Breast epithelium (tissue), 4 donors: ENCODE measurements at places on chromosomes 12 and 14. TPM values are rescaled to one million over a fixed set of nuclear protein-coding genes. Genes with fewer than 3 reads are reported as not detected.

GRCh38 chr12:85352016-85352415 lies 72.0 kb downstream of the ALX1 start:
- peaks cover 2% of the 10 kb centered on the region for H3K36me3 ChIP-seq
- no peaks in the 10 kb centered on the region for H3K4me1 ChIP-seq
- H3K27ac ChIP-seq: no peak overlapping the region
- H3K4me3 ChIP-seq: no peak overlapping the region
- H3K27me3 ChIP-seq: no peaks in the 10 kb centered on the region
- no peak for DNase-seq

DNA sequence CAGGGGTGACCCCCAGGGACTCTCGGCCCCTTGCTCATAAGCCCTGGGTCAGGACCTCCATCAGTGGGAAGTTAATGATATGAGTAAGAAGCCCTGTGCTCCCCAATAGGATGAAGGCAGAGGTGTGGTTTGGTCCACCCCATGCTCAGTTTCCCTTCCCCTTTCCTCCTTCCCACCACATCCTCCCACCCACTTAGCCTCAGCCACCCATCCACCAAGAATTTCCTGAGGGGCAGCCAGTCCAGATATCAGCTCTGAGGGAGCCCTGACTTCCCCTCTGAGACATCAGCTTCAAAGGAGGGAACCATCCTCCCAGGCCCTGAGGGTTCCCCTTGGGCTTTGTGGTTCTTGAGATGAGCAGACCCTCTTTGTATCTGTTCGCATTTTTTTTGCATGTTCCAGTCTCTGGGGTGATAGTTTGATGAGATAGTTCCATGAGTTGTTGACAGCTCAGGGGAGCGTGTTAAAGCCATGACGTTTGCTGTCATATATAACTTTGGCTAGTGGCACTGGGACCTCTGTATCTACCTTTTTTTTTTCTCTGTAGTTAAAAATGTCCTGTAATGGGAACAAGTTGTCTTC lies 71.2 kb downstream of the LGMN start:
- H3K4me1 ChIP-seq: no peaks in the 10 kb centered on the region
- H3K36me3 ChIP-seq: no peaks in the 10 kb centered on the region
- H3K27ac ChIP-seq: no peak overlapping the region

DNA sequence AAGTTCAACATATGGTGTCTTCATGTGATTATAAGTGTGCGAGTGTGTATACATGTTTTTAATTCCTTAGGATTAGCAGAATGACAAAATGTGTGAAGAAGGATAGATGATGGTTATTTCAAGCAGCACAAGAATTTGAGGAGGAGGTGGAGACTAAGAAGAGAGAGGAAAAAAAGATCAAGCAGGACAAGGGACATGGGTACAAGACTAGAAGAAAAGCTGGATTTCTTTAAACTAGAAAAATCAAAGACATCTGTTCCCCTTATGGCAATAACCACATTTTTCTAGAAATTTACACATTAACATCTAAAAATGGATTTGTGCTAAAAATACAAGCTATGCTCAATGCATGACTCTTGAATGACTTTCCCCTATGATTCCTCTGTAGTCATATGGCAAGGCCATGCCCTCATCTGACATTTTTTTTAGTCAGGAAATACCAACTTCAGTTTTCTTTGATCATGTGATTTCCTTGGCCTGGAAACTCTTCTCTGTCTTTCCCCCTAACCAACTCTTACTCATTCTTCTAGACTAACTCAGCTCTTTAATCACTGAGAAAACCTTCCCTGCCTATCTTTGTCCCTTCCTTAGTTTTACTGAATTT lies 435.8 kb downstream of the NRXN3 start:
- H3K27me3 ChIP-seq: no peaks in the 10 kb centered on the region
- H3K4me3 ChIP-seq: no peak overlapping the region
- no peaks in the 10 kb centered on the region for H3K4me1 ChIP-seq
- no peak for DNase-seq
- no peak overlapping the region for H3K27ac ChIP-seq

The DNAI7 gene
- total RNA-seq: 4.2 TPM

The BEST3 gene
- total RNA-seq: not detected
